HS-27A (cell line): ENCODE measurements at places on chromosomes 1 and 21.

GRCh38 chr1:247180581-247180980 lies 8.8 kb upstream of the ZNF124 start:
- DNase-seq: no peak

GRCh38 chr21:29654855-29655254 lies 284.9 kb downstream of the GRIK1 start:
- DNase-seq: no peak

DNA sequence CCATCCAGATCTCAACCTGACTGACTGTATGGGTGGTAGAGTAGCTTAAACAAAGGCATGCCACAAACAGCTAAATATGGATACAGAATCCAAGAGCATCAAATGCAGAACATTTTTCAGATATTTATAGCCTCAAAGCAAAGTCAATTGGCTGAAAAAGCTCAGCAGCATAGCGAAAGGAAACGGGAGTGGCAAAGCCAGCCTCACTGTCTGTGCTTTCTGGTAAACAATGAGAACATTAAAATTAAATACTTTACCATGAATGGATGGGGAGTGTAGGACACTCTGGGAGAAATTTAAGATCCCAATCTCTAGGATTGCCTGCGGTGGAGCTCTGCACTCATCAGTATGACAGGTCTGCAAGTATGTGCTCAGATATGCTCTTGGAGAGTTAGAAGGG lies 4.4 kb downstream of the RASAL2 start:
- no peak for DNase-seq

DNA sequence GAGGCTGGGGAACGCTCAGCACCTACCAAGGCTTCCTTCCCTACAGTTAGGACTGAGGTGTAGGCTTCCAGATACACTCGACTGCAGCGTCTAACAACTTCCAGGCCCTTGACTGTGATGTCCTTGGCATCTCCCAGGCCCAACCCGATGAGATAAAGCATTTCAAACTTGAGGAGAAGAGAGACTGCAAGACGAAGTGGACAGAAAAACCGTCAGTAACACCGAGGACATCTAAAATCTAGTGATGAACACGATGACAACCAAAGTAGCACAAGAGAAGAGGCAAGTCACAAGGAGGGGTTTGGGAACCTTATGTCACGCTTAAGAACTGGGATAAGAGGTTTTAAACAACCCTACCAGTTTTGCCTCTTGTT lies 314 bp downstream of the DPH5 start:
- DNase-seq: peak; percentile 11

DNA sequence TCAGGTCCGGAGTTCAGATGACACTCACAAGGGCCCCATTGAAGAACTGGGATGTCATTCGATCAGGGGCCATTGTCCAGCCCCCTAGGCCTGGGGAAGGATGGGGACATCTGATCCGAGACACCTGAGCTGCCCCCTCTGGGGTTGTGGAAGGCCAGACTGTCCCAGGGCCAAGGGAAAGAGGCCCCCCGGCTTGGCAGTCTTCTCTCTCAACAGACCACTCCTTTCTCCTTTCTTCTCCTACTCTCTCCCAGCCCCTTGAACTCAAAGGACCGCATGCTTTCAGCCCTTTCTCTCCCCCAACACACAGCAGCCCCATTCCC lies 1.1 kb downstream of the S100A1 start:
- DNase-seq: no peak

DNA sequence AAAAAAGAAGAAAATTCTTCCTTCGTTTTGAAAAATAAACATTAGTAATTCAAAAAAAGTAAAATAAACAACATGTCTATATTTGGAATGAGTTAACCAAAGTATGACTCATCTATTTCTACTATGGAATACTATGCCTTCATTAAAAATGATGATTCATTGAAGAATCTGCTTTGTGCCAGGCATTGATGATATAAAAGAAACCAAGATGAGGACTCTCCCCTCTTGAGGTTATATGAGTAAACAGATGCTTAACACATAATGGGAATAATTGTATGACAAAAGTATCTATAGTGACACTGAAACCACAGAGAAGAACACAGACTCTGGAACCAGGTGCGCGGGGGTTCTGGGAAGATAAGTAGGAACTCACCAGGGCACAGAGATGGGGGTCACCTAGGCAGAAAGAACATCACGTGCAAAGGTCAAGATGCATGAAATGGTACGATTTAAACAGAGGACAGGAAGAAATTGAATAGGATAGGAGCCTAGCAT lies 18.8 kb downstream of the ELF3 start:
- DNase-seq: no peak

DNA sequence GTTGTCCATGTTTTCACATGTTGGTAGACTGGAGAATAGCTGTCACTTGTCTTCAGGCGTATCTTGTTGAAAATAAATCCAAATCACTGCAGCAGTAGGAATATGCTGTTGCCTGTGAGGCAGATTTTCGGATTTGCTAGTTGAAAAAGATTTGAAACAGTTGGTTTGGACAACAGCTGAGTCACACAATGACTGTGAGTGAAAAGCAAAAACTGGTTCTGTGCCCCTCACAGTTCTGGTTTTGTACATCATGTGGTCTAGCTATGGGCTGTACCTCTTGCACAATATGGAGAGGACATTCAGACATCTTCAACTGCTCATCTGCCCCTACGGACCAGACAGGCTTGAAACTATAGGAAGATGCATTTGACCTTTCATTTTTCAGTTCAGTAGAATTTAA lies 1.8 kb downstream of the ARF1 start:
- no peak for DNase-seq

GRCh38 chr1:15628003-15628402 lies 10.7 kb downstream of the DDI2 start:
- no peak for DNase-seq

DNA sequence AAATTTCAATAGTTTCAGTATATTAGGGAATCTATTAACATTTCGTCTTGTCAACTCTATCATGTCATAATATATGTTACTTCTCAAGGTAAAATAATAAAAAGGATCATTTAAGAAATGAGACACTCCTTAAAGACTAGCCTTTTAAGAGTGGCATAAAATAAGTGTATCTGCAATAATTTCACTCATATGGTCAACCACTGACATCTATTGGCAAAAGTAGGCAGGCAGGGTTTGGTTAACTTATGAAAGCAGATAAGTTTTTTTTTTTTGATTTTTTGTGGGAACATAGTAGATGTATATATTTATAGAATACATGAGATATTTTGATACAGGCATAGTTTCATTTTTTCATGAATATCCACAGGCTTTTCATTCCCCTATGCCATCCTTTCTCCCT lies 5.5 kb upstream of the RGS21 start:
- DNase-seq: peak; percentile 8
